HEK293T (cell line): ENCODE measurements at places on chromosomes 7 and 10.

GRCh38 chr10:44994752-44995530 lies 5.8 kb upstream of the ZNF22 start:
- no peak for DNase-seq

GRCh38 chr7:148664324-148664723 lies 34.4 kb upstream of the CUL1 start:
- DNase-seq = no peak

- no peak for DNase-seq
These were observed 34.6 kb upstream of the HECW1 start for GRCh38 chr7:43077732-43078391.

DNA sequence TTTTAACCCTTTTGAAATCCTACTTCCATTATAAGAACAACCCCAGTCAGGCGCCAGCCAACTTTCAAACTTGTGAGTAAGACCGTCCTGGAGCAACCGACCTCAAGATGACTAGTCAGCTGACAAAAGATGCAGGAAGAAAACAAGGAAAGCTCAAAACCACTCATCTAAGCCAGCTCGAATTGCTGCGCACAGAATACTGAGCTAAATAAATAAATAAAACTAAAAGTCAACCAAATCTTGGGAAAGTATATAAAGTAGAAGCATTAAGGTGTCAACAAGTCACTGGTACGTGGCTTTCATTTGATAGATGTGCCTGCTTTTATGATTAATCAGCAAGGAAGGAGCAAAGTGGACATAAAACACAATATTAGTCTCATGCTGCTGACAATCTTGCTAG lies 1269.8 kb downstream of the XPNPEP1 start:
- no peak for DNase-seq

GRCh38 chr10:26780106-26780792 lies 80.5 kb downstream of the ABI1 start:
- no peak for DNase-seq

DNA sequence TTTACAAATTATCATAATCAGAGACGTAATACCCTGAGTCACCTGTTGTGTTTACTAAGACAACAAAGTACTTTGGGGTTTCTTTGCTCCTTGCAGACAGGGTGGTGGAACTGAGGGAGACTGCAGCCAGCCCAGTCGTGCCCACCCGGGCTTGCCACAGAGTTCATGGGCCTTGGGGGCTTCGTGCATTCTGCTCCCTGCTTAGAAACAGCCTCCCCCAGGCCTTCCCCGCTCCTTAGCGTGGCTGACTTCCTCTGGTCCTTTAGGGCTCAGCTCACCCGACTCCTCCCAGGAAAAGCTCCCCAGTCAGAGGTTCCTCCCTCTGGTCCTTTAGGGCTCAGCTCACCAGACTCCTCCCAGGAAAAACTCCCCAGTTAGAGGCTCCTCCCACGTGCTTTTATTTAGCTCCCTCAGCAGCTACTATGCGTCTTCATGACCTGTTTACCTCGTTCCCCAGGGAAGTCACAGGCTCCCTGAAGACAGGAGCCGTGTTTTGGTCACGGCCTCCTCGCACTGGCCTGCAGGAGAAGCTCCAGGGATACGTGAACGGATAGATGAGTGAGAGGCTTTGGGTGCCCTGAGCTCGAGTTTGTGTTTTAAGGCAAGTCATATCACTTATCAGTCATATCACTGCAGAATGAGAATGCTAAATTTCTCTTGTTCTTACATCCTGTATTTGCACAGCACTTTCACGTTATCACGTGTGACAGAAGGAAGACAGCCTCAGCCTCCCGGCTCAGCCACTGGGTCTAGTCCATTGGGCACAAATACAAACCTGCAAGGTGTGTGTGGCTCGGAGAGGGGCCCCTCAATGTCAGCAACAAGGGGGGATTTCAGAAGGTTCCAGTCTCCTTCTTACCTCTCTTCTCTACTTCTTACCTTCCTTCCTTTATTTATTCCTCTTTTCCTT lies 52.7 kb upstream of the VIPR2 start:
- DNase-seq = no peak

DNA sequence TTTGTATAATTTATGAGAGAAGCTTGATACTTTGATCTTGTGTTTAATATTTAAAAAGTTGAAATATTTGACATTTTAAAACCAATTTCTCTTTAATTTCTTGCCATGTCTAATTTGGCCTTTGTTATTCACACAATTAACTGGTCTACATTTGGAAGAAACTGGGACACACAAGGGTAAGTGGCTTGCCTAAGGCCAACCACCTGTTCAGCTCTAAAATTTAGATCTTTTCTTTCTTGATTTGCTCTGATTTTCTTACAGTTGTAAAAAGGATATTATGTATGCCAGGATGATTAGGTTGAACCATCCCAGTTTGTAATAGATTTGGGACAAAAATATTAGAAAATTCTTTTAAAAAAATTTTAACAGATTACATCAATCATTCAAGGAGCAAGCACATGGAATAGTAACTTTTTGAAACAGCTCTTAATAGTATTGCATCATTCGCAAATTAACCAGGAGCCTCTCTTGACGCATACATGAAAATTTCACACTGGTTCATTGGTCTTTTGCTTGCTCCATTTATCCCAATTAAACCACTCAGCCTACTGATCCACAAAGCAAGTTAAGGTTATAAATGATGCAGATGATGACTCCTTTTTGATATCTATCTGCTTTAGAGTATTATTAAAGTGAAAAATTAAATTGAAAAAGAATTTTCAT lies 222.4 kb upstream of the SLC26A5 start:
- no peak for DNase-seq

DNA sequence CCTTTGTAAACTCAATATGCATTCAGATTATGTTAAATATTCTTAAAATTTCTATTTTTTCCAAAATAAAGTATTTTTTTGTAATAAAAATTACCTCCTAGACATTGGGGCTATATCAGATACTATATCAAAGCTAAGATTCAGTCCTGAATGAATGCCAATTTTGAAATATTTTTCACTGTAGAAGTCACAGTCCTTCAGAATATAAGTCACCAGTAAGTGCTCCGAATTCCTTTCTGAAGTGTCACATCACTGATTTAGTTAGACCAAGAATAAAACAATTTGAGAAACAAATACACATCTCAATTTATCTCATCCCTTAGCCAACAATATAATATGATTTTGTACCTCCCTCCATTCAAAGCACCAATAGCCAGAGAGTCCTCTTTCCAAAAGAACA lies 33.9 kb upstream of the GSAP start:
- DNase-seq = no peak

DNA sequence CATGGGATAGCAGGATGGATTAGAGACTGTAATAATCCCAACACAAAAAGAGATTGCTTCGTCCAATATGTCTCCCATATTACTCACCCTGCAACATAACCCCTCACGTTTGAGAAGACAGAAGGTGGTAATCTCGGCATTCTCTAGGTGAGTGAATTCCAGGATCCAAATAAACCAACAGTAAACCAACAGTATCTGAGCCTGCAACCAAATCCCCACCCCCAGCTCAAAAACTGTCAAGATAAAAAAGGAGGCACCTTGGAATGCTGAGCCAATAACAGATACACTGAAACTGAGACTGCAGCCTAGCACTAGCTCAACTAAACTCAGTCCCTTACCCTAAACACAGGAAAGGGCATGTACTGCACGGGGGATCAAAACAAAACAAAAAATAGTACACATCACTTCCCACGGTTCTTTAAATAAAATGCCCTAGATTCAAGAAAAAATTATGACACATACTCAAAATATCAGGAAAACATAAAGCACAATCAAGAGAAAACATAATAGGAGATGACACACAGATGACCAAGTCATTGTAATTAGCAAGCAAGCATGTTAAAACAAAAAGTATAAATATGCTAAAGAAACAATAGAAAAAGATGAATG lies 28.0 kb downstream of the IPMK start:
- DNase-seq = no peak
